NCI-H524 treated with DMSO at 0.1 percent for 48 hours (cell line): ENCODE measurements at places on chromosomes 16 and 17.

DNA sequence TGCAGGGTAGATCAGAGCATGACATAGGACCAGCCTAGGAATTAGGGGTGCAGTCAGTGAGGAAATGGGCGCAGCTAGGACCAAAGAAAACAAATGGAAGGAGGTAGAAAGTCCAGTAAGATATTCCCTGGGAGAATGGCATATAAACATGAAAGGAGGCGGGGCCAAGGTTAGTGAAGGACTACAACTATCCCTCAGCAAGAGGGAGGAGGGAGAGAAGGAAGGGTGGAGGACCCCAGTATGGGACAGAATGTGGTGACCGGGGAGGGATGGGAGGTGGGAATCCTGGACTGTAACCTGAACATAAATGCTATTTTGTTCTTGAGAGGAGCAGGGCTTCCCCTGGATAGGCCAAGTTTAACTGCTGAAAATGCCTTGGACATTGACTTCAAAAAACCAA is 22.8 kb downstream of the ITGB3 start:
- no peak for DNase-seq

DNA sequence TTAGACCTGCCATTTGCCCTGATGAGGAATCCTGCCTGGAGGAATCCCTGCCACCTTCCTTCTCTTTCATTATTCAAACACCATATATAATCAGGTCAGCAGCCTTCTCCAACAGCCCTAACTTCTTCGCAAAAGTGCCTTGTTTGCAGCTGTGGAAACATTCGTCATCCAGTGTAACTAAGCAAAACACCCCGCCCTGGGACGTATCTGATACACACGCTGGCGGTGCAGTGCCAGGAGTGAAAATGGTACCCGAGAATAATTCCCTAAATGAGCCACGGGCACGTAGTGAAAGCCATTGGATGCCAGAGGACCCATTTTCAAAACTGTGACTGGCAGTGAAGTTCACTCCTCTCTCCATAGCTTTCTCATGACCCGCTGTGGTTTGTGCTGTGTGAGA is 73.7 kb downstream of the IRX3 start:
- DNase-seq: no peak

GRCh38 chr17:57407287-57408070 is 151.2 kb downstream of the MSI2 start:
- DNase-seq: no peak

DNA sequence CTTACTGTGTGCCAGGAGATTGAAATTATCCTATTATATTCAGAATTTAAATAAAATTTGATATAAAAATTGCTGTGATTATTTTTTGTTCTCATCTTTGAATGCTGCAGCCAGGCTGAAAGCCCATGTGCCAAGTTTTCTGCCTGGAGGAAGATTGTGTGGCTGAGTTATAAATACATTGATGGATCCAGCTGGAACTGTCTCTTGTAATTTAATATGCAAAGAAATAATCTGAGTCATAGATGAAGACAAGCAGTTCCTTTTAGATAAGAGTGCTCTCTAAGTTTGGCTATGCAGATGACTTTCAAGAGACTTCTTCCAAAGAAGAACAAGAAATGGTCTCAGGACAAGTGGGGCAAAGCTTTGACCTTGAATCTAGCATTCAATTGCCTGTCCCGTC is 871.0 kb downstream of the CDH11 start:
- no peak for DNase-seq

DNA sequence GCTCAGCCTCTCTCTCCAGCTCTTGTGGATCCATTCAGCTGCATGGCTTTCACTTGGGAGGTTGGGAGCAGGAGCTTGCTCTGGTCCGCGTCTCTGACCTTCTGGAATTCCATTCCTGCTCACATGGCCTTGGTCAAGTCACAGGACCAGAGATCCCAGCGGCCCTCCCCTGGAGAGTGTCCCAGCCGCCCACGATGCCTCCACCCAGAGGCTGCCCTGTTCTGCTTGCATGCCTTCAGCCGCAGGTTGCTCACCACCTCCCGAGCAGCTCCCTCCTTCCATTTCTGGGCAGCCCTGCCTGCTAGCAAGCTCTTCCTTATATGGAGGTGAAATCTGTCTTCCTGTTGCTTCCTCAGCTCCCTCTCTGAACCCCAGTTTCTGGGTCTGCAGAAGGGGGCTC is 32.6 kb downstream of the RAI1 start:
- DNase-seq: no peak

GRCh38 chr16:10296956-10297340 is 88.9 kb upstream of the ATF7IP2 start:
- DNase-seq: no peak

DNA sequence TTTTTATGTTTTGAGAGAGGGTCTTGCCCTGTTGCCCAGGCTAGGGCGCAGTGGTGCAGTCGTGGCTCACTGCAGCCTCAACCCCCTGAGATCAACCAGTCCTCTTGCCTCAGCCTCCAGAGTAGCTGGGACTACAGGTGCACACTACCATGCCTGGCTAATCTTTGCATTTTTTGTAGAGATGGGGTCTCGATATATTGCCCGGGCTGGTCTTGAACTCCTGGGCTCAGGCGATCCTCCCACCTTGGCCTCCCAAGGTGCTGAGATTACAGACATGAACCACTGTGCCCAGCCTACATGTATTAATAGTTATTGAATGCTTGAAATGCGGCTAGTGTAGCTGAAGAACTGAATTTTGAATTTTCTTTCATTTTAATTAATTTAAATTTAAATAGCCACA is 12.2 kb downstream of the C1QTNF1 start:
- no peak for DNase-seq

DNA sequence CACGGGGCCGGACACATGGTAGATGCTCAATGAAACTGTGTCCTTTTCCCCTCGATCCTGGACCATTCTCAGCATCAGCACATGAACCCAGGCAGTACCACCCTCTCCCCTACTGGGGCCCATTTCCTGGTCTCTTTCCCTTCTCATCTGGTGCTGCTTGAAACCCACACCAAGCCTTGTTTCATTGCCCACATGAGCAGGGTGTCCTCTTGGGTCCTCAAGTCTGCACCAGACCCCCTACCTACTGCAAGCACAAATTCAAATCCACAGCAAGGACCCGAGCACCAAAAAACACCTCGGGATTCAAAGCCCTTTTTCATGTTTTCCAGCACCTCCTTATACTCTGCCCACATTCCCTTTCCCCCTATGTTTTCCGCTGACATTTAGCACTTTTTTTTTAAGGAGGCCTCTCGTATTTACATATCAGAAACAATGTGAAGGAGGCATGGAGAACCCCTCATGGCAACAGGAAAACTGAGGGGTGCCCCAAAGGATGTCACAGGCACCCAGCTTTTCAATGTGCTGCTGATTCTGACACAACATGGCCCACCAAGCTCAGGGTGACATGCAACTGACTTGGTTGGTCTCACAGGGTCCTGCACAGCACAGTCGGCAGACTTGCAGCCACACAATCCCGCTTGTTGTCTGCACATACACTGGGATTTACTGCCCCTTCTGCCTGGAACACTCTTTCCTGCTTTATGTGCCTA is 4.6 kb upstream of the CCL1 start:
- DNase-seq: no peak

DNA sequence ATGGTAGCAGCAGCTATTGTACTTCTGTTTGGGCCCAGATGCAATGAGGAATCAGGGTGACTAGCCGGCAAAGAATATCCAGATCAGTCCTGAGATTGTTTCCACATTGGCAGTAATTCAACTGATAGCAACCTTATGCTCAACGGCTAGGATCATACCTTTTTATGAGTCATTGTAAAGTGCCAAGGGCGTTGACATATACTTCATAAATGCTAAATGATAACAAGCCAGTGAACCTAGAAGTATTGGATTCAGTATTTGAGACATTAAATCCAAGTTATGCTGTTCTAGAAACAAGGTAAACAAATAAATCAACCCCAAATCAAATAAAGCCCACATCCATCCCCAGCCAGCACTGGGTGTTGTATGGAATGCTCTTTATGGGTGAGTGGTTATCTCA is 207.1 kb upstream of the ZFHX3 start:
- no peak for DNase-seq

- no peak for DNase-seq
Measured at GRCh38 chr16:26756633-26757032, 310.1 kb upstream of the C16orf82 start.
